Midbrain (tissue), 1 donor: ENCODE measurements at places on chromosomes 7 and 10.
A peak's percentile ranks its signal among the peaks of the same experiment; 100 is the strongest.

DNA sequence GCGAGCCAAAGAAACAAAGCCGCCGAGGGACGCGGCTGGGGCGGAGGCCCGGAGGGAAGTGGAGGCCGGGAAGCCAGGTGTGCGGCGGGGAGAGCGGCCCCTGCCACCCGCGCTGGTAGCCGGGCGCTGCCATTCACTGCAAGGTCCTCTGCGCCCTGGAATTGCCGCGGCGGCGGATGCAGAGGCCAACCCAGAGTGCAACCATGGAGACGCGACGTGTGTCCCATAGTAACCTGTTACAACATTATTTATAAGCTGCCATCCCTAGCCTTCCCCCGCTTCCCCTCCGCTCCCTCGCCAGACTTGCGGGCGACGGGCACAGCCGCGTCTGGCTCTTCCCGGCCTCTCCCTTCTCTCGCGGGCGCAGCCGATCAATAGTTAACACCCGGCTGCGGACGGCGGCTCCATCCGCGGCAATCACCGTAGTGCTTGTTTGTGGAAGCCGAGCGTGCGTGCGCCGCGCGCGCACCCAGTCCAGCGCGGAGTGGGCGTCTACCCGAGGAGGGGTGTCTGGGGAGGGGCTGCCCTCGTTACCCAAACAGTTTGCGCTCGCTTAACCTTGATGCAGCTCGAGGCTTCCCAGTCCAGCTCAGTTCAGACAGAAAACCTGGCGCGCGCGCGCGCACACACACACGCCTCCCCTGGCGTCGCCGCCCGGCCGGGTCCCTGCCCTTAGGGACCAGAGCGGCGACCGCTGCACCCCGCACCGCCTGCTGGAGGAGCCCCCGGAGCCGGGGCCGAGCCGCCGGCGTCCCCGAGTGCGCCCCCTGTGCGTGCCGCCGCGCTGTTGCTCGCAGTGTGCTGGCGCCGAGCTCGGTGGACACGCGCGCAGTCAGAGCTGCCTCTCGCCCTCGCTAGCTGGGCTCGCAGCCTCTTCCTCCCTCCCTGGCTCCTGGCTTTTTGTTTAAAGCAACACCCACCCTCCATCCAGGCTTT is 165.4 kb upstream of the DPP6 start:
- peak; percentile 52 for DNase-seq

GRCh38 chr7:63114371-63114985 is 884.2 kb upstream of the ZNF722 start:
- DNase-seq: no peak

- DNase-seq: no peak
Measured at GRCh38 chr10:117214401-117214800, 17.1 kb downstream of the KCNK18 start.

DNA sequence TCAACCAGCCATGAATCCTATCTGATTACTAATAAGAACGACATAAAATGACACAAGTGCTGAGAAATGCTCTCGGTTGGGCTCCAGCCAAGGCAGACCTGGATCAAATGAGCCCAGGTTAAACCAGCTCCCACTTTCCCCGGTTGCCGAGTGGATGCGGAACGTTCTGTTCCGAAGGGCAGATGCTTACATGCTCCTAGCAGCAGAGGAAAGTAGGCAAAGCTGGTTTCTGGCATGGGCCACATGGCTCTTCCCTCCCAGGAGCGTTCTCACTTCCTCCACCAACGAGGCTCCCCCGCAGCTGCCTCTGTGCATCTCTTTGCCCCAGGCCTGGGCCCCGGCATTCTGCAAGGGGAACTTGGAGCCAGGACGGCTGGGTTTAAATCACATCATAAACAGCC is 61.8 kb upstream of the SDK1 start:
- peak; percentile 6 for DNase-seq

DNA sequence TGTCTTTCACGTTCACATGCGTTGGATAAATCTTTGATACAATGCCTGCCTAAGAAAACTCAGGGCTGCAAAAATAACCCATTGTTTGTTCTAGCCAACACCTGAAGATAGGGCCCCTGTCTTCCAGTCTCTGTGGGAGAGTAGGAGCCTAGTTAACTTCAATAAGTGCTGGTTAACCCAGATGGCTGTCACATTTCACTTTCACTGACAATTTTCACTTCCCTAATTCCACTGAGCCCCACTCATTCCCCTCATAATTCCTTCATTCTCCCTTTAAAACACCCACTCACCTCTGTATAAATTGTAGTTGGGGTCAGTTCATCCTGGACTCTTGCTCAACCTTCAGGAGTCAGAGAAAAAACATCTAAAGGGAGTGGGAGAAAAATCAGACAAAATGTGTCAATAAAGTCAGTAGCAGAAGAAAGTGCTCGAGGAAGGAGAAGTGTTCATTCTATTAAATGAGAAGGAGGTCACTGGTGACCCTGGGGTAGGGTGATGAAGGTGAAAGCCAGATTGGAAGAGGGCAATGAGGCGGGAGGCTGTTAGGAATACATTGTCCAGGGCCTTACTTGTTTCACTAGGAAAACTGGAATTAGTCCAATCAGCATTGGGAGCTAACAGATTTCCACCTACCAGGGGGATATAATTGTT is 51.2 kb upstream of the ABI1 start:
- no peak for DNase-seq

- no peak for DNase-seq
Measured at GRCh38 chr10:96374639-96374984, 15.8 kb upstream of the OPALIN start.

- DNase-seq: no peak
Measured at GRCh38 chr10:97356918-97357317, 22.4 kb upstream of the FRAT2 start.
